Suprapubic skin (tissue), 4 donors: ENCODE measurements at places on chromosomes 5 and 9.

DNA sequence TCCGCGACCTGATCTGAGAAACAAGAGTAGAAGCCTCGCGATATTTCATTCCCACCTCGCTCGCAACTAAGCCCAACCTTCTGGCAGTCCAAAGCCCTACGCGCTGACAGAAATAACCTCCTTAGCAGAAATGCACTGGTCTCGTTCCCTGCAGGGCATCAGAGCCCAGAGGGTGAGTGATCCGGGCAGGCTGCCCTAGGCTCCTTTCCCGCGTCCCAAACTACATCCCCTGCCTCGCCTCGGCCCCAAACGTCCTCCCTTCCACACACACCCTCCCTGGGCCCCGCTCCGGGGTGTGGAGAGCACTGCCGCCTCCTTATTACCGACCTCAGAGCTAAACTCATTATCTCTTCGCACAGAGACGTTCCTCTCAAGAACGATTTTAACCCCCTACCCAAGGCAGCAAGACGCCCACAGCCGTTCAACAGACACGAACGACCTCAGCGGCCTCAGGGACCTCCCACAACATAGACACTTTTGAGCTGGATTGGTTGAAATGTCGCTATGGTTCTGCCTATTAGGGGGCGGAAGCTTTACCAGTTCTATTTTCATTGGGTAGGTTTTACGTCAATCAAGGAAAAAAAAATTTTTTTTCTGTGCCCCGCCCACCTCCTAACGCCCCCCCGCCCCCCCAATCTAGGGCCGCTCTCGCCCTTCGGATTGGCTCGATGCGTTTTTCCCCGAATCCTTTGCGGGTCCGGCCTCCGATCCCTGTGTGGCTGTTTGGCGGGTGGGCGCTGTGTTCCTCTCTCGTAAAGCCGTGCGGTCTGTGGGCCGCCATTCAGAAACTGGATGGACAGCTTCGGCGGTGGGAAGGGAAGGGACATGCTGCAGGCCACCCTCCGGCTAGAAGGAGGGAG is at the start of gene CETN3:
Gene CETN3 (minus strand): TSS at position 439 of the 860 bp plus-strand sequence. CDS start 95 bp downstream, at position 344.
- DNase-seq, result peak; percentile 95

GRCh38 chr5:102807878-102808502 is 52.9 kb downstream of the PAM start:
- no peak for DNase-seq

DNA sequence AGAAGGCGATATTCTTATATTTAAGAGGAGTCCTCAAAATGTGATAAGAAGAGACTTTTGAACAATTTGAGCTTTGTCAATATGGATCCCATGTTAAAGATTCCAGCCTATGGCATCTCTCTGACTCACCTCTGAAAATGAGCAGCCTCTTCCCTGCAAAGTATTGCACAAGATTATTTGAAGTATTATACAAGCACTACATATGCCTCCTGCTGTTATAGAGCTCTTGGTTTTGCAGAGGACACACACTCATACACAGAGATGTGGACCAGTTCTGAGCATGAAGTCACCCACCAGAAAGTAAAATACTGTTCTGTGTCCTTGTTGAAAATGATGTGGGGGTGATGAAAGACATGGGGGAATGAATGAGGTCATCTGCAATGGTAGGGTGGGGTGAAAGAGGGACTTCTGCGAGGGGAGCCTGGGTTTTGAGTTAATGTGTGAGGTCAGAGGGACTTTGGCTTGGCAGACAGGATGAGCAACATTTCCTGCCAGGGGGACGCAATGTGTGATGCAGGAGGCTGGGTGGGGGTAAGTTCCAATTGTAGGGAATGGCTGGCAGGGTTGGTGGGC is 25.8 kb downstream of the FBXL7 start:
- DNase-seq, result no peak

GRCh38 chr5:141825791-141826560 is 52.2 kb downstream of the PCDH1 start:
- DNase-seq, result no peak

GRCh38 chr5:43204958-43205357 is 12.9 kb downstream of the NIM1K start:
- DNase-seq, result no peak

GRCh38 chr9:131709771-131710431 is 30.0 kb downstream of the RAPGEF1 start:
- no peak for DNase-seq

DNA sequence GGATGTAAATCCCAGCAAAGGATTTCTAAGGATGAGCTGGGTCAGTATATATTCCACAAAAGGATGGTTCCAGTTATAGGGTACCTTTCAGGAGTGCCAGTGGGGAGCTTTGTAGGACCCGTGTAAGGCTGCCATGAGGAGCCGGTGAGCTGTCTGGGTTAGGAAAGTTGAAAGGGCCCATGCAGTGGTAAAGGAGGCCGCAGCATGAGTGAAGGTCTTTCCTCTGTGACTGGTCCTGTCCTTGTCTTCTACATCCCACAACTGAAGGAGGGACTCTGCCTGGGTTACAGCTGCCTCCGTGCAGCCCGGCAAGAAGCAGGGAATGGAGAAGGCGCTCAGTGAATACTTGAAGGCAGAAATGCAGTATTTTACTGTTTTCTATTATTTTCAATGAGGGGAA is 58.9 kb downstream of the HSPA4 start:
- no peak for DNase-seq

- peak; percentile 67 for DNase-seq
Measured at GRCh38 chr9:126147936-126148870, 178.4 kb upstream of the MVB12B start.

GRCh38 chr5:173988554-173989431 is at the start of gene C5orf47:
TSS of gene C5orf47 (plus strand) at chr5:173989170. CDS start at chr5:173989264, 94 bp downstream.
- DNase-seq, result no peak

- DNase-seq, result no peak
Measured at GRCh38 chr9:15369871-15370270, 52.8 kb upstream of the SNAPC3 start.

DNA sequence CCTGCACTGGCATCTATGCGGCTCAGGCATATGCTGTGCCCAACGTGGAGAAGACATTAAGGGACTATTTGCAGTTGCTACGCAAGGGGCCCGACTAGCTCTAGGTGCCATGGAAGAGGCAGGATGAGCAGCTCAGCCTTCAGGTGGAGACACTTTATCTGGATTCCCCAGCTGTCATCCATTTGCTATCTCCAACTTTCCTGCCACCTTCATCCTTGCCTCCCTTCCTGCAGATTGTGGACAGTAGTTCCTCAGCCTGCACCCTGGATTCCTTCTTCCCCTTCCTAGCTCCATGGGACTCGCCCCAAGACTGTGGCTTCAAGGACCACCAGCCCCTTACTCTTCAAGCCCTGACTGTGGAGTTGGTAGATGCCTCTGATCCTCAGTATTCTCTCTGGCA is 2.0 kb downstream of the SLC35A4 start:
- no peak for DNase-seq

DNA sequence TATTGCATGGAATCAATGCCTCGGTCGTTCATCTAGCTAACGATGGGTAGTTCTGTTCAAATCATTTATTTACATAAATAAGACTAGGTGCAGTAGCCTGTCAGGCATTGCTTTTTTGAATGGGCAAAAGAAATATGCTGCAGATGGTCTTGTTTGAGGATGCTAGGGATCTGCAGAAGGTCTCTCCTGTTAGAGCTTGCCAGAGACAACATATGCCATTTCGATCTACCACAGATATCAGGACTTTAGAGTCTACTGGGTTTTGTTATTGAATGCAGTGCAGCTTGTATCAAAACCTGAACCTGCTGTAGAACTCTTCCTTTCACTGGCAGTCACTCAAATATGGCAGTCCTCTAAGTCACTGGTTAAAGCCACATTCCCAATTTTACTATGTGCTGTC is 381.1 kb upstream of the CDH10 start:
- no peak for DNase-seq

DNA sequence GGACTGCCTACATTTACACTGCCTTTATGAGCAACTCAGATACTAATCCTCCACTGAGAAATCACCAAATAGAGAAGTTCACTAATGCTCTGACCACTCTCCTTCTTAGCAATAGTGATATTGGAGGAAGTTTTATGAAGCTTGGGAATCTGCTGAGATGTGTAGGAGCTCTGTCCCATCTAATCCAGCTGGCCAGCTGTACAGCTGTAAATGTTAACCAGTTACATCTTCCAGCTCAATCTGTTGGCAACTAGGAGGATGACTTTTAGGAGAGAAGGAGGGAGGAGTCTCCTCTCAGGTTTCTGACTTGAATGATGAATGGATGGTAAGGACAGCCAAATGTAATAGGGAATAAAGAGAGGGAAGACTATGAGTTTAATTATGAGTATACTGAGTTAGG is 36.3 kb upstream of the LRRC19 start:
- no peak for DNase-seq

GRCh38 chr5:40446910-40447309 is 232.8 kb upstream of the PTGER4 start:
- no peak for DNase-seq

GRCh38 chr5:111197523-111197922 is 26.7 kb upstream of the CAMK4 start:
- DNase-seq, result no peak

DNA sequence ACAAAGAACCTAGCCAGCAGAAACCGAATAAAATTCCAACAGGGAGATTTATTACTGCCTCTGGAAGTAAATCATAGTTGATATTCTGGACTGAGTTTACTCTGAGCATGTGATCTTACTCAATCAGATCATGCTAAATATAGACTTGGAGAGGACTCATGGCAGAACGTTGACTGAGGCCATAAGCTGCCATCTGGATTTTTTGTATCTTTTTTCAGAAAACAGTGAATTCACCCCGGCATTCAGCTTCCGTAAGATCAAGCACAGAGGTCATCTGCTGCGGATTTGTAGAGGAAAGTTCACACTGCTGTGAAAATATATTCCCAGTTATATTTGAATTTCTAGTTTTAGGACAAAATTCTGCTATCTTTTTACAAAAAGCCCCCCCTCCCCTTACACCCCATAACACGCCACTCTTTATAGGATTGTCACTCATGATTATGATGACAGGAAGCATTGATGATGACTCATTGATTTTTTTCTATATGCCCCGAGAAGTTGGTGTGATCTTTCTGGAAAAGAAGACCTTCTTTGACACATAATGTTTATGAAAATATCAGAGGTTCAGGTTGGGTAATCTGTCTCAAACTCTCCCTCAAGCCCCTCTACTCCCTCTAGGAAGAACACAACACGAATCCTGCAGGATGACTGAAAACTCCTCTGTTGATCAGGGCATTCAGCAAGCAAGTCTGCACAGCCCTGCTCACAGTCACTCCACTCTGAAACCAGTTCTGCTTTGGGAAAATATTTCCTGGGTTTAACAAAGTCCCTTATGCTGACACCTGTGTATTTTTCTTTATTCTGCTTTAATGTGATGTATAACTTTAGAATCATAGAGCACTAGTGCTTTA is 70.8 kb downstream of the NXNL2 start:
- no peak for DNase-seq

GRCh38 chr5:118115791-118116190 is 872.6 kb downstream of the DTWD2 start:
- no peak for DNase-seq

- no peak for DNase-seq
Measured at GRCh38 chr5:6634306-6634705, 1.1 kb downstream of the SRD5A1 start.

DNA sequence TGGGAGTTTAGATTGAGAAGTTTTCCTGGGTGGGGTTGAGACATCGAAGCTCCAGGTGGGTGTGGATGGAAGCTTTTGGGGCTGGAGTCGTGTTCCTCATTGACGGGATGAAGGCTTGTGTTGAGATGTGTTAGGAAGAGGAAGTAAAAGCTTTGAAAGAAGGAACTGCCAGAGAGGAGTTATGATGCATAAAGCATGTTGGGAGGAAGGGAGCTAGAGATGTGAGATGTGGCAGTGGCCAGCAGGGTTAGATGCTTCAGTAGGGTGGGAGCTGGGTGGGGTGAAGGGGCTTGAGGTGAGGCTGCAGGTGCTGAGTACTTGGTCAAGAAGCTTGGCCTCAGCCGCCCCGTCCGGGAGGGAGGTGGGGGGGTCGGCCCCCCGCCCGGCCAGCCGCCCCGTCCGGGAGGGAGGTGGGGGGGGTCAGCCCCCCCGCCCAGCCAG is 56.7 kb downstream of the HSPA4 start:
- DNase-seq, result no peak

GRCh38 chr9:115132648-115133047 is 14.7 kb upstream of the TNC start:
- DNase-seq, result no peak
